ENCODE measurements at places on chromosomes 5 and 9. TPM values are rescaled to one million over a fixed set of nuclear protein-coding genes. Genes with fewer than 3 reads are reported as not detected.

AGXT2 gene
- not detected for total RNA-seq

CNTNAP3B gene
- total RNA-seq = not detected

DNA sequence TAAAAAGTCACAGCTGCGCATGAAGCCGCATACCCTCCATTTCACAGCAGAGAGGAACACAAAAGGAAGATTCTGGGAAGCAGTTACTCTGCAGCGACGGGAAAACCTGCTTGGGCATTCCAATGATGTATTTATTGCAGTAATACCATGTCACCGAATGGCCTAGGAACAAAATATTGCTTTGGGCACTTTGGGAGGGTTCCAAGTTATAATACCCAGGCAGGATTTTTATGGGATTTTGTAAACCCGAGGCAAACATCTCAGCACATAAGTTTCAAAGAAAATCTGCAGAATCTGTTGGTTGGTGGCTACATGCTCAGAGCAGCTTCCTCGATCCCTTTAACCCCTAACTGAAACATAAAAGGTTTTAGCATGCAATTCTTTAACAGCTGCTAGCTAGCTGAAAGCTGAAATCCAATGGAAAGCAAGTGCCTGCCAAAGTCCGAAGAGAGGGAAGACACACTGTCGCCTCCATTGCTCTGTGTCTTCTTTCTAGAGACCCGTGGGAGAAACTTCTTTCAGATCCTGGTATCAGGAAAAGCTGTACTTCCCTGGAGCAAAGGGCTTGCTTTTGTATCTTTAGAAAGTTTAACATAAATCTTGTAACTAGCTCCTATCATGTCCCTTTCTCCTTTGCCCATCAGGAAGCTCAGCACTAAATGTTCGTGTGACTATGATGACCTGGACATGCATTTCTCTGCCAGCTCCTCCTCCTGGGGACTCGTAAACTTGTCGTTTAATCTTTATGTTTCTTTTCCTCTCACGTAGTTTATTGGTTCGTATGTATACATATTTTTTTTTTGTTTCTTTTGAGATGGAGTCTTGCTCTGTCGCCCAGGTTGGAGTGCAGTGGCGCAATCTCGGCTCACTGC is 195.0 kb downstream of the MAPKAP1 start:
- no peaks in the 10 kb centered on the region for H3K27me3 ChIP-seq
- H3K36me3 ChIP-seq = no peaks in the 10 kb centered on the region
- DNase-seq = no peak
- H3K27ac ChIP-seq = no peak overlapping the region
- H3K4me1 ChIP-seq = no peaks in the 10 kb centered on the region

DNA sequence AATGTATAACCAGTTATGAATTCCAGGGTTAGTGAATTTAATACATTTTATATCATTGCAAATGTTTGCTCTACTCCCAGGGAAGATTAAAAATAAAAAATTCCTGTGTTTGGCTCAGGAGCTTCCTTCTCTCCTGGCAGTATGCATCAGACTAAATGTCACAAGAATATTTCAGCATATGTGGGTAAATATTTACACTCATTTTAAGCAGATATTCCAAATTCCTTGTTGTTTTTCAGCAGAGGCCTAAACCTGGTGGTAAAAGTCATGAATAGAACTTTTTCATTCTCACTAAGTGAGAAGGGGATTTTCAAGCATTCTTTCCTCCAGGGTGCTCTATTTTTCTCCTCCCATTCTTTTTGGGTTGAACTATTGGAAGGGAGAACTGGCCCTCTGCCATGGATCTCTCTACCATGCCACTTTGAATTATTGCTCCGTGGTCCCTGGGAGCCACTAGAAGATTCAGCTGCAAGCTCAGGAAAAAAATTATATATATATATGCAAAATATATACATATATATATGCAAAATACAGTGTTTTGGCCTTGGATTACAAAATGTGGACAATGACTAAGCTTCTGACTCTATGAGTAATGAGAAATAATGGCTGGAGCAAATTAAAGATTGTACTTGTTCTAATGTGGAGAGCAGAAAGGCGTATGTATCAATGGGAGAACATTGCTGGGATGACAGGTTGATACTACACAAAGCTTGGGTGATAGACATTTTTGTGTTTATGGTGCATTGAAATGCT is 180.6 kb upstream of the PAPPA start:
- no peak overlapping the region for H3K4me3 ChIP-seq
- DNase-seq = no peak
- no peaks in the 10 kb centered on the region for H3K36me3 ChIP-seq

DNA sequence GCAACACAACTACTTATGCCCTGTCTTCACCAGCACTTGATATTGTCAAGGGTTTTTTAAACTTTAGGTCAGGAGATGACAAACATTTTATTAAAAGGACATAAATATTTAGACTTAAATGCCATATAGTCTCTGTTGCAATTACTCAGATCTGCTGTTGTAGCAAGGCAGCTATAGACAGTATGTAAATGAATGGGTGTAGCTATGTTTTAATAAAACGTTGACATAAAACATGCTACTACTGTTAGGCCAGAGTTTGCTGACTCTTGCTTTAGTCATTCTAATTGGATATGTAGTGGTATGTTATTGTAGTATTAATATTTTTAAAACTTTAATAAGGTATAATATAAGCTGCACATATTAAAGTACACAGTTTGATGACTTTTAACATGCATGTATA is 27.7 kb downstream of the ZNF131 start:
- H3K27ac ChIP-seq = no peak overlapping the region
- no peaks in the 10 kb centered on the region for H3K4me1 ChIP-seq
- H3K27me3 ChIP-seq = no peaks in the 10 kb centered on the region
- no peak overlapping the region for H3K4me3 ChIP-seq
- no peak for DNase-seq
